Activated CD4-positive, alpha-beta T cell treated with anti-CD3 and anti-CD28 coated beads for 36 hours (primary cell): ENCODE measurements at places on chromosomes 3 and 15. TPM values are rescaled to one million over a fixed set of nuclear protein-coding genes. Genes with fewer than 3 reads are reported as not detected.
A peak's percentile ranks its signal among the peaks of the same experiment; 100 is the strongest.

DNA sequence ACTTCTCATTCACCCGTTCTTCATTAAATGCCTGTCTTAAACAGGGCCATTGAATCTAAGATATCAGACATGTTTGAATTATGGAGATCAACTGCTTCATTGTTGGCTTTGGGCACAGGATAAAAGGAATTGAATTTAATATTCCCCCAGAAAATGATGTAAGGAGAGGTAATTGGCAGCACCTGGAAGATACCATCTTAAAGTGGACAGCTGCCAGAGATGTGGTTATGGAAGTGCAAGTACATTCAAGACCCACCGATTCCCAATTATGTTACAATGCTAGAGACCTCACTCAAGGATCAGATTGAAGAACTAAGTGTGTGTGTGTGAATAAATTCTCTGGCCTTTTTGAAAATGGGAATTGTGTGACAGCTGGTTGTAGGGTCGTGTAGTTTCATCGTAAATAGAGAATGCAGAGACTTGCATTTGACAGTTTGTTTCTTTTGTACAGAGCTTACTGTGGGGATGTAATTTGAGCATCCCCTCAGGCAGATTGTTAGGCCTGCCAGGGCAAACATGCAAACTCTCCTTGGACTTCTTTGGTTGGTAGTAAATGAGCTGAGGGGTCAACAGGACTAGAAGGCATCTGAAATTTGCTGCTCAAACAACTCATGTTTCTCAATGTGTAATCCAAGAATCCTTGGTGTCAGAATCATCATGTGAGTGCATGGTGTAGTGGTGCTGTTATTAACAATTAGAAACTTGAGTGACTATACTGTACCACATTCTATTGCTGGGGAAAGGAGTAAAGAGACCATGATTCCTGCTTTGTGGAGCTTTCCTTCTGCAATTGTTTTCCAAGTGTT is 359.2 kb upstream of the THRB start:
- no peak for DNase-seq

GRCh38 chr3:58398669-58399333 is 34.8 kb downstream of the PDHB start:
- no peak for DNase-seq

Gene CCR3
- not detected for total RNA-seq

Gene ACAN
- total RNA-seq, result not detected

DNA sequence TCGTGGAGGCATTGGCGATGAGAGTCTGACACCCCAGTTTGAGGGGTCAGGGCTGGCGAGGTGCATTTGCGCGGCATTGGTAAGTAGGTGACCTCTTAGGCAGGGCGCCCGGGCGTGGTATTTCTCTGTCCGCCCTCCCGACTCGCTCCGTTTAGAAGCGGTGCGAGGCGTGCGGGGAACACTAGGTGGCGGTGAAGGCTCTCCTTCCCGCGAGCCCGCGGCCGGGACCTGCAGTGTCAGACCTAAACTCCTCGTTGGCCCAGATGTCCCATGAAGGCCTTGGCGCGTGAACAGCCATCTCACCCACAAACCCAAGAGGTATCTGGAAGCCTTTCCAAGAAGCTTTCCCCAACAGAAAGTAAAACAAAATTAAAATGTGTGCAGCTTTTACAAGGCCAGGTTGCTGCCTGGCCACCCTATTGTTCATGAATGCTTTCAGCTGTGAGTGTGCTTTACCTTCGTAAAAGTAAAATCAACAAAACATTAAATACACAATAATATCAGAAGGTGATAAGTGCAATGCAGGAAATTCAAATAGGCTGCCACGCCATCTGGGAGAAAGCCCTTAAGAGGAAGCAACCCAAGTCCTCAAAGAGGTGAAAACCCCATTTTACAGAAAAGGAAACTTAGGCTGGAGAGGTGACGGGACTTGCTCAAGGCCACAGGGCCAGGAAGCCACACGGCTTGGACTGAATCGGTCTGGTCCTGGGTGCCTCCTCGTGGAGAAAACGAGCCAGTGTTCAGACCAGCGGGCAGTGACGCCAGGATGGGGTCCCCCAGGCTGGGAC is 120.3 kb downstream of the ETFA start:
- DNase-seq, result peak; percentile 88

DNA sequence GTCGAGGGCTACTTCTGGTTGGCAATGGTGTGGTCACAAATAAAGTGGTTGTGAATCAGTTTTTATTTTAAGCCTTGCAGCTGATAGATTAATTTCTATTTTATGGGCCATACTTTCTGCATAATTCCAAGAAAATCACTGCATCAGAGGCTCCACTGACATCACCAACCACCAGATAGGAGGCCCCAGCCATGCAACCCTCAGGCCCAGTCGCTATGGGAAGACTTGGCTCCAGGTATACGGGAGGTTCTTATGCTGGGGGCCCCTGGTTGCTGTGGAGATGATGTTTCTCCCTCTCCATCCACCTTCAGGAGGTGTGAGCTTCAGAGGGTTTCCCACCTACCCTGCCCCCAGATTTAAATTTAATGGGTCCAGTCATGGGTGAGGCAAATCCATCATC is 57.4 kb downstream of the ISG20 start:
- DNase-seq, result no peak
